Gastrocnemius medialis (tissue), 4 donors: ENCODE measurements at places on chromosomes 1 and 21. TPM values are rescaled to one million over a fixed set of nuclear protein-coding genes. Genes with fewer than 3 reads are reported as not detected.

The YOD1 gene
- 3.0 TPM for total RNA-seq

The MIGA1 gene
- 18.3 TPM for total RNA-seq

GRCh38 chr1:52037402-52037814 lies 3.8 kb upstream of the KTI12 start:
- no peak overlapping the region for H3K4me3 ChIP-seq
- no peaks in the 10 kb centered on the region for H3K36me3 ChIP-seq
- no peak for DNase-seq
- H3K27ac ChIP-seq = no peak overlapping the region
- H3K27me3 ChIP-seq = no peaks in the 10 kb centered on the region

GRCh38 chr1:154419620-154420571 lies 14.8 kb downstream of the IL6R start:
- H3K4me1 ChIP-seq = peaks cover 99% of the 10 kb centered on the region
- DNase-seq = peak; percentile 97
- peak overlapping the region; percentile 99 for H3K27ac ChIP-seq
- no peaks in the 10 kb centered on the region for H3K27me3 ChIP-seq
- H3K36me3 ChIP-seq = no peaks in the 10 kb centered on the region
- H3K4me3 ChIP-seq = peak overlapping the region; percentile 43

DNA sequence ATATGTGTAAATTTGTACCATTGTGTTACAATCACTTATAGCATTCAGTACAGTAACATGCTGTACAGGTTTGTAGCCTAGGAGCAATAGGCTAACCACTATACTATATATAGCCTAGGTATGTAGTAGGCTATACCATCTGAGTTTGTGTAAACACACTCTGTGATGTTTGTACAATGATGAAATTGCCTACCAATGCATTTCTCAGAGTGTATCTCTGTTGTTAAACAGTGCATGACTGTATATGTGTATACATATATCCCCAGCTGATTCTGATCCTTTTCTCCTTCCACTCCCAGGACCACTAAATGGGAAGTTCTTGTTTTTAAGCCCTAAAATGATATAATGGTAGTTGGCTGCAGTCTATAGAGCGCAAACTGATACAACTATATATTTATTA lies 7.8 kb downstream of the GNPAT start:
- H3K36me3 ChIP-seq = peaks cover 22% of the 10 kb centered on the region
- no peak overlapping the region for H3K4me3 ChIP-seq
- H3K27me3 ChIP-seq = no peaks in the 10 kb centered on the region
- no peak overlapping the region for H3K27ac ChIP-seq
- peaks cover 9% of the 10 kb centered on the region for H3K4me1 ChIP-seq

DNA sequence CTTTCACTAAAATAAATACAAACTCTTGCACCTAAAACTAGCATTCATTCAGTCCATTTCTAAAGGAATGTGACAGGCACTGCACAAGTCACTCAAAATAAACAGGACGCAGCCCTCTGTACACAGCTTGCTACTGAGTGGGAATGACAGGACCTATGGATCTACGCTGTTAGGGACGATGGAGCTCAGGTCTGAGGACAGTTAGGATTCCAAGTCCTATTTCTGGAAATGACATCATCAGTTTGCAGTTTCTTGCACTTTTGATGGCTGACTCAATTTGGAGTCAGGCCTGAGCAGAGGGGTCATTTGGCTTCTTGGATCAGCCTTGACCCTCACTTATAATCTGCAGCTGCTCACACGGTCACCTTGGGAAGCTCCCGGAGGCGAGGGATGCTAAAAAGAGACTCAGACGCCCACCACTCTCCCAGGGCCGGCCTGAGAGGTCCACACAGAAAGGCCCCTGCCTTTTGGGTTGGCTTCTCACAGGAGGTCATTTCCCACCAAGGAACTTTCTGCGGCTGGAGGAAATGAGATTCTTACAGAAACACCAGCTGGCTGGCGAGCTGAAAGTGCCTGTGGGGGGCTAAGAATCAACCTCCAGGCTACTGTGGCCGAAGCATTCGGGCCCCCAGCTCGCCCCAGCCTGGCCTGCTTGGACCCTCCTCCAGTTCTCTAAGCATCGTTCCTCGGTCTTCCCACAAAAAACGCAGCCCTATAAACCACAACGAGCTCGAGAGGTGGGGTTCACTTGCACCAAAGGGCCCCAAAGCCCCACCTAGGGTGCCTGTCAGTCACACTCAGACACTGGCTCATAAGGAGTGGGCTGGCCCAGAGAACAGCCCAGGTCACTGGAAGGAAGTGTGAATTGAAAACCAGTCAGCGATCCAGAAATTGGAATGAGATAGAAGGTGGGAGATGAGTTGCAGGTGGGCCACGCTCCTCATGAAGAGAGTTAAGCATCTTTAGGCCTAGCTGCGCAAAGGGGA lies 8.9 kb upstream of the PDE9A start:
- no peak for DNase-seq
- H3K4me1 ChIP-seq = no peaks in the 10 kb centered on the region
- peaks cover 20% of the 10 kb centered on the region for H3K27me3 ChIP-seq
- H3K27ac ChIP-seq = no peak overlapping the region
- no peaks in the 10 kb centered on the region for H3K36me3 ChIP-seq
- no peak overlapping the region for H3K4me3 ChIP-seq

DNA sequence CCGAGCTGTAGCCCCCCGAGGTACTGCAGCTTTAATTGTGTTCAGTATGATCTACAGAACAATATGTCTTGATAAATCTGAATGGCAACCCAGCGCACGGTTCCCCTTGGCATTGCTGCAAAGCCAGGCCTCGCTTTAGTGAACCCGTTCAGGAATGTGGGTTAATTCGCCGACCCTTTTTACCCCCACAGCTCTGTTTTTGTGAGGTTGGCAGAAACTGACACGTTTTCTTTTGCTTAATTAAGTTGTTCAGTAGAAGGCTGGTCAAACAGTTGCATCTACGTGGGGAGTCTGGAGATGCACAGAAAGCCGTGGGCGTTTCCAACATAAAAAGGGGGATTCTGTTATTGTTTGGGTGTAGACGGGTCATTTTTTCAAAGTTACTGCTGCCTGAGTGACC lies 43.2 kb downstream of the OLIG1 start:
- no peak for DNase-seq
- no peaks in the 10 kb centered on the region for H3K36me3 ChIP-seq
- H3K4me1 ChIP-seq = no peaks in the 10 kb centered on the region
- no peak overlapping the region for H3K4me3 ChIP-seq
- H3K27me3 ChIP-seq = peaks cover 46% of the 10 kb centered on the region
- no peak overlapping the region for H3K27ac ChIP-seq

DNA sequence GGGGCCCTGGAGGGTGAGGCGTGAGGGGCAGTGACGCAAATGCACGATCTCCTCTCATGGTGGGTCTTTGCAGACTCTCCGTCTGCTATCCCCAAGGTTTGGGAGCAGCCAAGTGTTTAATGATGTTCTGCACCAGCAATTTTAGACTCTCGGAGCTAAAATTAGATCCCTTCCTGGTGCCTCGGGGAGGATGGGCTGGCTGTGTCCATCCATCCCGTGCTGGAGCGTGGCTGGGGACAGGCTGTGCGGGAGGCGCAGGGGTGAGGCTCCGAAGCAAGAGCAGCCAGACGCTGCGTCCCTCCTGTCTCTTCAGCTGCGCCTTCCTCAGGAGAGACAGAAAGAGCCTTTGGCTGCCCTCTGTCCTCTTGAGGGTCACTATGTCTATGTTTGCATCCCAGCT lies 387.6 kb downstream of the CAMTA1 start:
- no peaks in the 10 kb centered on the region for H3K4me1 ChIP-seq
- H3K4me3 ChIP-seq = no peak overlapping the region
- DNase-seq = peak; percentile 87
- no peaks in the 10 kb centered on the region for H3K27me3 ChIP-seq
- no peak overlapping the region for H3K27ac ChIP-seq

DNA sequence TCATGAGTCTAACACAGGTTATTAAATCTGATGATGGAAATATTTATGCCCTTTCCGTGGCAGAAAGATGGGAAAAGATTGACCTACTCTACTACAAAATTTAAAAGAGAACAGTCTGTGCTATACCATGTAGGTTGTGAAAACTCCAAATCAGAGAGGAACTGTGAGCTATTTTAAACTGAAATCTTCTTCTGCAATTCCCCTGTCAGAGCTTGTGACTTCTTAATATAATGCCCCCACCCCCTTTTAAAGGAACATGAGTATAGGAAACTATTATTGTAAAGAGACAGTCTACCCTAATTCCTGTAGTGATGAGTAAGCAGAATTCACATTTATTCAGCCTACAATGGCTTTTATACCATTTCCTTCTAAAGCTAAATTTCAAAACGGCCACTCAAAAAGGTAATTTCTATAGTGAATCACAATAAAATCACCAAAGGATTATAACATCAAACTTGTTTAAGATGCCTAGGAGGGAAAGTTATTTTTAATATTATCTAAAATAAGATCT lies 11.7 kb downstream of the DSCAM start:
- no peaks in the 10 kb centered on the region for H3K36me3 ChIP-seq
- no peak overlapping the region for H3K27ac ChIP-seq
- H3K4me1 ChIP-seq = no peaks in the 10 kb centered on the region
- no peak overlapping the region for H3K4me3 ChIP-seq

- no peaks in the 10 kb centered on the region for H3K27me3 ChIP-seq
- DNase-seq = peak; percentile 46
Observed at GRCh38 chr1:89632657-89633247, at the start of gene LRRC8C. LRRC8C (plus strand) TSS chr1:89633120; CDS start chr1:89686474, 53,354 bp downstream.

GRCh38 chr1:161305867-161306519 lies 3.8 kb downstream of the MPZ start:
- peak overlapping the region; percentile 56 for H3K4me3 ChIP-seq
- peak; percentile 54 for DNase-seq
- H3K27ac ChIP-seq = peak overlapping the region; percentile 10

- no peaks in the 10 kb centered on the region for H3K4me1 ChIP-seq
- no peak for DNase-seq
- H3K27me3 ChIP-seq = no peaks in the 10 kb centered on the region
Observed at GRCh38 chr1:223041481-223041880, 101.6 kb downstream of the TLR5 start.

GRCh38 chr21:16468184-16468583 lies 738.4 kb downstream of the USP25 start:
- no peak for DNase-seq
- no peak overlapping the region for H3K4me3 ChIP-seq
- H3K4me1 ChIP-seq = peaks cover 26% of the 10 kb centered on the region
- H3K36me3 ChIP-seq = no peaks in the 10 kb centered on the region
- H3K27ac ChIP-seq = no peak overlapping the region
- H3K27me3 ChIP-seq = no peaks in the 10 kb centered on the region
